ENCODE measurements at places on chromosomes 2 and 18. TPM values are rescaled to one million over a fixed set of nuclear protein-coding genes. Genes with fewer than 3 reads are reported as not detected.

RGPD4 gene
- total RNA-seq, result not detected

DIS3L2 gene
- 22.3 TPM for total RNA-seq

ACMSD gene
- not detected for total RNA-seq

MPPE1 gene
- 10.5 TPM for total RNA-seq

KCNIP3 gene
- 2.6 TPM for total RNA-seq

QPCT gene
- total RNA-seq, result 42.6 TPM

MATN3 gene
- total RNA-seq, result 0.29 TPM

SLC38A11 gene
- total RNA-seq, result not detected

REG3A gene
- total RNA-seq, result not detected

- no peak for DNase-seq
These were observed 15.1 kb upstream of the WDR33 start for GRCh38 chr2:127826047-127826446.

- DNase-seq, result peak; percentile 69
These were observed 97.0 kb downstream of the RNF144A start for GRCh38 chr2:7014174-7014640.

- no peak for DNase-seq
These were observed 351.9 kb downstream of the CDH2 start for GRCh38 chr18:27824841-27825681.

DNA sequence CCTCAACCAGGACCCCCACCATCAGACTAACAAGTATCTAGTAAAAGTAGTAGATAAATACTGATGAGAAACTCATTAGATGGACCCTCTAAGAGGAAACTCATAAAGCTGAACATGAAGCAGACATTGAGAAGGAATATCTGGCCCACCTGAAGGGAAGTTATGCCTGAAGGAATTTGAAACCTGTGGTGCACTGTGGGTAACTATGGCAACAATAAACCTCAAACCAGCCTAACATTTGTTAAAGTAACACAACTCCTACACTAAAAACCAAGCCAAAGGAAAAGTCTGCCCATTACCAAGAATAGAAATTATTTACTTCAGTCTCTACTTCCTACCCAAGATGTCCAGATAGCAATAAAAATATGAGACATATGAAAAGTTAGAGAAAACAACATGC, 43.4 kb downstream of the KIAA1328 start:
- no peak for DNase-seq

DNA sequence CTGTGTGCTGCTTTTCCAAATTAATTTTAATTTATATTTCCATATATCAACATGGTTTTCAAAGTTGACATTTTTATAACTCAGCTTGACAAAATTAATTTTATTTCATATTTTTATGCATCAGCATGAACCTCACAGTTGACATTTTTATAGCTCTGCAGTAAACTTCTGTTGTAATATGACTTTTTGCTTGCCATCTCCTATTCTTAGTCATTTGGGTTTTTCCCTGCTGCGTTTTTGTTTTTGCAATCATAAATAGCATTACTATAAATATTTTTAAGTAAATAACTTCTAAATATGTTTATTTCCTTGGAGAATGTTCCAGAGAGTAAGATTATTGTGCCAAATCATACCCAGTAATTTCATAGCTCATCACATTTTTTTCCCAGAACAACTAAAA, 21.0 kb upstream of the L3MBTL4 start:
- no peak for DNase-seq

DNA sequence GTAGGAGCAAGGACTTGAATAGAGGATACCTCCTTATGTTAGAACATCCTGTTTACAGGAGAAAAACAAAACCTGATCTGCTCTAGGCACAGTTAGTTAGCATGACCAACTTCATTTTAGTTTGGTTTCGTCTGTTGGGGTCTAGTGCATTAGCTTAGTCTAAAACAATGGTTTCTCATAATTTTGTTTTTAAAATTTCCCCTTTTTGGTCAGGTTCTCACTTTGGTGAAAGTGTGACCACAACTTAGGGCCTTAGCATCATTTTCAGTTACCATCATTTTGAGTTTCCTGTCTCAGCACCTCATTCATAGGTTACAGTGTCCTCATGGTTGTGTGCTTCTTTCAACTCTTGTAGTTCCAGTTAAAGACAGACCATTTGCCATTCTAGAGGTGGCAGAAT, 1277.0 kb upstream of the SLC39A10 start:
- no peak for DNase-seq

GRCh38 chr2:20524412-20525040, 77.7 kb downstream of the RHOB start:
- no peak for DNase-seq

DNA sequence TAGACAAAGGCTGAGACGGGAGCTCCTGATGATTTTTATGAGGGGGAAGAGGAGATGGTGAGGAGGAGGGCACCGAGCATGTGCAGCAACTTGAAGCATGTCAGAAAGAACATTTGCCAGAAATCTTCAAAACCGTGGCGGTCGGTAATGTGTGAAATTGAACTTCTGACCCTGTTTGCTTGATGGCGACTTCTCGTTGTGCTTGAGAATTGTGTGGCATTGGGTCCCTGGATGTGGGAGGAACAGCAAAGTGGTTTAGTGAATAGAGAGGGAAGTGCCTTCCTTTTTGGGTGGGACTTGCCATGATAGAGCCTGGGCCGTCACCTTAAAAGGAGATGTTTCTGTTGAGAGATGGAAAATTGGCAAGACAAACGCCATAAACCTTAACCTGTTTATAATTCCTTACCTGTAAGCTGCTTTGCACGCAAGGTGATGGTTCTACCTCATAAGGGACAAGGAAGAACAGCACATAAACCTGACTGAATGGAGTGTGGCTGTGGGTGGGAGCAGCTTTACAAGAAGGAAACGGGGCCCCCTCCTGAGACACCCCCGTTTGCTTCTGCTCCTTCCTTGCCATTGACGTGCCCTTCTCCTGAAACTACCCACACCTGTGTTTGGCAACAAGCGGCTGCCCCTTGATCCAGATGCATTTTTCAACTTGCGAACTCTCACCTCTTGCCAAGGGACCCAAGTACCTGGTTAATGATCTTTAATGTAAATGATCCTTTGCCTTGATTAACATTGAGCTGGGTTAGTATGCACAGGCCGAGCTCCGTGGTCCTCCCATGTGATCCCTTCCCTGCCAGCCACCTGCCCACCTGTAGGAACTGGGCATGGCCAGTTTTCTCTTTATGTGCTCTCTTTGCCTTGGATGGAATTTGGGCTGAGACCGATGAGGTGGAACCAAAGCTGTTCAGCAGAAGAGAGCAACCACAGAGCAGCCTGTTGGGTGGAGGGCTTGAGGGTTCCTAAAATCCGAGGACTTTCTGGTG, 153.2 kb downstream of the NEDD4L start:
- no peak for DNase-seq

GRCh38 chr18:72672364-72673184, 128.4 kb upstream of the CBLN2 start:
- DNase-seq, result peak; percentile 22

- DNase-seq, result no peak
These were observed 108.6 kb upstream of the RNF152 start for GRCh38 chr18:62001396-62001795.

GRCh38 chr18:41974796-41975201, 19.8 kb downstream of the PIK3C3 start:
- DNase-seq, result no peak

- no peak for DNase-seq
These were observed 168.0 kb downstream of the SPP2 start for GRCh38 chr2:234218266-234219045.

DNA sequence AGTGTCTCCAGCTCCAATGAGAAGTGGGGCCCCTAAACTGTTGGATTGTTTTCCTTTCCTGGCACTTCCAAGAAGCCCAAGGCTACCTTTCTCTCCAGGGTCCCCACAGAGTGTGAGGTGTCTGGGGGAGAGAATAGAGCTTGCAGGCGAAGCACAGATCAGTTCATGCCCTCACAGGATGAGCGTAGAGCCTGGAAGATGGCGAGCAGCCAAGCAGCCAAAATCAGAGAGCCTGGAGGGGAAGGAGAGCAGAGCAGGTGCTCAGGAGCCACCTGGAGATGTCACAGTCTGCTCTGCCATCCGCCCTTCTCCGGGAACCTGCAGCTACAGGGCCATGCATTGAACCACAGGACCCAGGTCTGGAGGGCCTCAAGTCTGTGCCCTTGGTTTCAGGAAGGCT, 54.7 kb upstream of the TCF7L1 start:
- no peak for DNase-seq

- DNase-seq, result no peak
These were observed 1304.4 kb upstream of the ACVR2A start for GRCh38 chr2:146540271-146540932.

- no peak for DNase-seq
These were observed 1.5 kb upstream of the EVX2 start for GRCh38 chr2:176085120-176085788.

DNA sequence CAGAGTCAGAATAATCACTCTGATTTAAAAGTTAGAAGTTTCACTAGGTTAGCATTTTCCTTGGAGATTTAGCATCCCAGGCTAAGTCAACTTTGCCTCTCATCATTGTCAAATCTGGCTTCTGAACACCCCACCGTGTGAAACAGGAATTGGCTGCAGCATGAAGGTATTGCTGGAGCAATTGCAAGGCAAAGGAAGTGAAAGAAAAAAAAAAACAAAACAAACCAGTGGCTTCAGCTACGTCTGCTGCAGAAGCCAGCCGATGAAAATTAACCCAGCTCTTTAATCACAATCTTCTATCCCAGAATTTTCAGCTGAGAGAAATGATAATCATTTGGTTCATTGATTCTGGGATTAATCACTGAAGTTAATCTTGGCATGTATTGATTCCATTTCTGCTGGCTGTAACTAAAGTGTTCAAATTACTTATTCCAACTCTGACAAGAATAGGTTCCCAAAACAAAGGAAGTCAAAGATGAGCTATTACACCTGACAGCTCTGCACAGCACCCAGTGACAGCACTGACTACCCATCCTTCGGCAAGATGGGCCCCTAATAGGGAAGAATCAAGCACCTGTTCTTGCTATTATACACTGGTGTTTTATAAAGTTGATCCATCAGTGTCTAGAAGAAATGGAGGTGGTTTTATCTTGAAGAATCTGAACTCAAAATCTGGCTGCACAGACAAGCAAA, 42.7 kb upstream of the REG3G start:
- no peak for DNase-seq

DNA sequence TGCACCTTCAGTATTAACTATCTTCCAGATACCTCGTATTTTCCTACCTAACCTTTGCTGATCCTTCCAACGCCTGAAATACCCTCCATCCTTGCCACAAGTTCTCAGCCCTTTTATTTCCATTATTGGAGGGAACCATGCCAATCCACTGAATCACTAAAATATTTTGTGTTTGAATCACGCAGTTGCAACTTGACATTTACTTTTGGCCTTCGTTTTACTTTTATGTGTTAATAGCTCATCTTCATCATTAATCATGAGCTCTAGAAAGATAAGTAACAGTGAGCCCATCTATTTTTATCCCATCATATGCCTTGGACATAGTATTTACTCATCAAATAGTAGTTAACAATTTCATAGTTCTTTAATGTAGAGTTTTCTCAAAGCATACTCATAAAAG, 463.2 kb downstream of the THSD7B start:
- DNase-seq, result no peak

GRCh38 chr2:73979021-73979420, 5.7 kb upstream of the TET3 start:
- DNase-seq, result no peak

GRCh38 chr2:69509011-69509749, 71.9 kb upstream of the NFU1 start:
- DNase-seq, result no peak

DNA sequence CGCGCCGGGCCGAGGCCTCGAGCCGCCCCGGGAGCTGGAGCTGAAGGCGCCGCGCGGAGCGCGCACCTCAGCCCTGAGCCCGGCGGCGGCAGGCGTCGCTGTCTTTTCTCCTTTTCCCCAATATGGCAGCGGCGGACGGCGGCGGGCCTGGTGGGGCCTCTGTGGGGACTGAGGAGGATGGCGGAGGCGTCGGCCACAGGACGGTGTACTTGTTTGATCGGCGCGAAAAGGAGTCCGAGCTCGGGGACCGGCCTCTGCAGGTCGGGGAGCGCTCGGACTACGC, 369 bp downstream of the SMCHD1 start:
- DNase-seq, result no peak

- DNase-seq, result no peak
These were observed 8.0 kb downstream of the ABCB11 start for GRCh38 chr2:169023161-169023560.

DNA sequence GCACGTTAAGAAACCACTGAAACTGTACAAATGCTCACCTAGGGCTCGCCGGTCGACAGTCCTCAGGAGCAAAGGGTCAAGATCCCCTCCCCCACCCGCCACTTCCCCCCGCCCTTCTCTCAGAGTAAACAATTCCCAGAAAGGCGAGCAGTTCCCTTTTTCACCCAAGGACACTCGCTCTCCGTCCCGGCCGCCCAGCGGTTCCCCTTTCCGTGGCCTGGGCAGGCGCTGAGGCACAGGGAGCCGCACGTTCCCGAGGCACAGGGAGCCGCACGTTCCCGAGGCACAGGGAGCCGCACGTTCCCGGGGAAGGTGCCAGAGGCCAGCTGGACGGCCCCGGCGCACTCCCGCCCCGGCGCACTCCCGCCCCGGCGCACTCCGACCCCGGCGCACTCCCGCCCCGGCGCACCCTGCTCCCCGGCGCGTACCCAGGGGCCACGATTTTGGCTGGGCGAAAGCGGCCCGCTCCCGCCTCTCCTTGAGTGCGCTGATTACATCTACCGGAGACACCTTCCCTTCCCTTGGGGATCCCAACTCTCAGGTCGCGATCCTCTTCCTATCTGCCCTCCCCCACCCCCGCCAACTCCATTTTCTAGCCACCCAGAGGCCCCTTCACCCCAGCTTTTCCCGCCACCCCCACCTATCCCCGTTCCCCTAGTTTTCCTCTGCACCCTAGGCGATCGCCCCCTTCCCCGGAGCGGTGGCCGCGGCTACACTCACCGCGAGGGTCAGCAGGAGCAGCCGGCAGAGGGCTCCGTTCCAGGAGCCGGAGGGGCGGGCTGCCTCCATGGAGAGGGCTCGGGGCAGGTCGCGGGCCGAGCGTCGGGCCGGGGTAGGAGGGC, 817 bp downstream of the DSC2 start:
- DNase-seq, result peak; percentile 45

GRCh38 chr2:224038049-224038829, 847 bp downstream of the SERPINE2 start:
- DNase-seq, result peak; percentile 62

- no peak for DNase-seq
These were observed 573.7 kb downstream of the ARHGAP15 start for GRCh38 chr2:143702931-143703330.

- no peak for DNase-seq
These were observed 35.7 kb downstream of the STK39 start for GRCh38 chr2:168211664-168212163.

- DNase-seq, result no peak
These were observed 72.6 kb downstream of the SUCLG1 start for GRCh38 chr2:84386336-84387040.

GRCh38 chr2:138395565-138396306, 105.8 kb upstream of the SPOPL start:
- DNase-seq, result peak; percentile 62

All from Daoy (cell line).